ENCODE measurements at places on chromosomes 11 and 22.
A peak's percentile ranks its signal among the peaks of the same experiment; 100 is the strongest.

DNA sequence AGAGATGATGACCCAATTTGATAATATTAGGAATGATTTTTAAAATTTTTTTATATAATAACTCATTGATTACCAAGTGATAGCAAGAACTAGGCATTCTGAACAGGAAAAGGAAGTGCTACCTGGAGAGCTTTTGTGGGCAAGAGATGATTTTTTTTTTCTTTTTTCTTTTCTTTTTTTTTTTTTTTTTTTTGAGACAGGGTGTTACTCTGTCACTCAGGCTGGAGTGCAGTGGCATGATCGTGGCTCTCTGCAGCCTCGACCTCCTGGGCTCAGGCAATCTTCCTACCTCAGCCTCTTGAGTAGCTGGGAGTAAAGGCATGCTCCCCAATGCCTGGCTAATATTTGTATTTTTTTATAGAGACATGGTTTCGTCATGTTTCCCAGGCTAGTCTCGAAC is 40.4 kb downstream of the TNRC6B start:
- DNase-seq = no peak

GRCh38 chr22:21939461-21939913 is 13.2 kb downstream of the PPM1F start:
- DNase-seq = no peak

DNA sequence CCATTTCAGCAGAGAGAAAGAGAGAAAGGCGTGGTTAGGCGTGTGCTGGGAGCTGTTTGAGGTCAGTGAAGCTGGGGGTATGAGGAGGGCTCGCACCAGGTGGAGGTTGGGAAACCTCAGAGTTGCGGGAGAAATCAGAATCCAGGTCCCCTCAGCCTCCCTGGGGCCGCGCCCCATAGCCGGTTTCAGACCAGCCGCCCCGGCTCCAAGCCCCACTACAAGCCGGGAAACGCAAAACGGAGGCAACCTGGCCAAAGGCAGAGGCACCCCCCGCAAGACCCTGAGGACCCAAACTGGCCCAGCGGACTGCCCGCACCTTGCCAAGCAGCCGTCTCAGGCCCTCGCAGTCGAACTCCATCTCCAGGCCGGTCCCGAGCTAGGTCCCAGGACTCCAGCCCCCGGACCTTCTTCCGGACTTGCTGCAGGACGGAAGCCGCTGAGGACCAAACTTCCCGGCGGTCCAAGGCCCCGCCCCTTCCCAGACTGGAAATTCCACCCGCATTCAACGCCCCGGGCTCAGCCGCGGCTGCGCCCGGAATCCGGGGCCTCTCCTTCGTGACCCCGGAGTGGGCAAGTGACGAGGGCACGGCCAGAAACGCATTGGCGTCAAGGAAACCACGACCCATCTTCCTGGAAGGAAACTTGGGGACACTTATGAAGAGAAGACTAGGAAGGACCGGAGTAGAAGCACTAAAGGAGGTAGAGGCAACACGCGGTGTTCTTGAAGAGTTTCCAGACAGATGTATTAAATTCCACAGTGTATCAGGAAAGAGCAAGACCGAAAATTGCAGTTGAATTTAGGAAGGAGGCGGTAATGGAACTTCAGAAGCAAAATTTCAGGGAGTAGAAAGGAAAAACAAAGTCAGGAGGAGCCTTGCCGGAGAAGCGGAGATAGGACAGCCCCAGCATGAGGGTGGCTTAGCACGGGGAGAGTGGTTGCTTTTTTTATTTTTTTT is at the start of gene UEVLD:
TSS of gene UEVLD (minus strand) at position 438 of the 956 bp plus-strand sequence. CDS start at position 358, 80 bp downstream.
- DNase-seq = peak; percentile 51

DNA sequence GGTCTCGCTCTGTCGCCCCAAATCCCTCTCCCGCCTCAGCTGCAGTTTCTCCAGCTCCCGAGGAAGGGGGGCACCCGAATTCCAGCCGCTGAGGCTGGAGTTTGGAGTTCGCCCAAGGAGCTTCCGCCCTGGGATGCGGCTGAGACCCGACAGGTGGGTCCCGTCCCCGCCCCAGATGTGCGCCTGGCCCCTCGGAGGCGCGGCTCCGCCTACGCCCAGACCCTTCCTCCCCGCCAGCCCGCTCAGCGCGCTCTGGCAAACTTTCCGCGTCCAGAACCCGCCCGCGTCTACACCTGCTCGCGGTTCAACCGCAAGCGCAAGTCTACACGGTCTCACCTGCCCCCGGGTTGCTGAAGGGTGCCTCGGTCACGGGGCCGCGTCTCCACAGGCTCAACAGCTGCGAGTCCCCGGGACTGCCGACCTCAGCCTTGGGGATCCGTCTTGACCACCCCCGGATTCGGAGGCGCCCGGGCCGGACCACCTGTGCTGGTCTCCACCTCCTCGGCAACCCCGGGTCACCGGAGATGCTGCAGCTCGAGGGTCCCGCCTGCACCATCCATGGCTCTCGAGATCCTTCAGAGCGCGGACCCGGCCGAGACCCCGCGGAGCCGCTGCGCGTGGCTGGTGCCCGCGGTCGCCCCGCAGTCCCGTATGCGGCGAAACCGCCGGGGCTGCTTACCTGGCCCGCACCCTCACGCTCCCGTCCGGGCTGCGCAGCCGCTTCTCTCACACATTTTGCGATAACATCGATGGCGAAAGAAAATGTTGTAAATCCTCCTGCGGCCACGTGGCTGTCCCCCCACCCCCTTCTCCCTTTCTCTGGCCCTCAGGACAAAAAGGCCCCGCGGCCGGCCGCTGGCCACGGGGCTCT is 63.6 kb downstream of the NFAM1 start:
- no peak for DNase-seq
